ENCODE measurements at places on chromosomes 6 and 20. TPM values are rescaled to one million over a fixed set of nuclear protein-coding genes. Genes with fewer than 3 reads are reported as not detected.

Gene CSNK2A1
- total RNA-seq: 74.7 TPM

Gene SDHAF4
- total RNA-seq: 5.7 TPM

Gene BANF2
- total RNA-seq: not detected

Gene TXNDC5
- 439 TPM for total RNA-seq

Gene KCNG1
- total RNA-seq: 5.5 TPM

Gene KIF6
- total RNA-seq: 0.16 TPM

Gene COL20A1
- not detected for total RNA-seq

Gene LPA
- total RNA-seq: not detected

Gene LY6G6F
- total RNA-seq: not detected

Data from bronchial smooth muscle cell (primary cell).